ENCODE measurements at places on chromosomes 13 and 19.

GRCh38 chr19:3721131-3721886 is 13.1 kb downstream of the TJP3 start:
- DNase-seq = peak; percentile 83

GRCh38 chr19:5987077-5987818 is 9.3 kb upstream of the RANBP3 start:
- DNase-seq = peak; percentile 75

DNA sequence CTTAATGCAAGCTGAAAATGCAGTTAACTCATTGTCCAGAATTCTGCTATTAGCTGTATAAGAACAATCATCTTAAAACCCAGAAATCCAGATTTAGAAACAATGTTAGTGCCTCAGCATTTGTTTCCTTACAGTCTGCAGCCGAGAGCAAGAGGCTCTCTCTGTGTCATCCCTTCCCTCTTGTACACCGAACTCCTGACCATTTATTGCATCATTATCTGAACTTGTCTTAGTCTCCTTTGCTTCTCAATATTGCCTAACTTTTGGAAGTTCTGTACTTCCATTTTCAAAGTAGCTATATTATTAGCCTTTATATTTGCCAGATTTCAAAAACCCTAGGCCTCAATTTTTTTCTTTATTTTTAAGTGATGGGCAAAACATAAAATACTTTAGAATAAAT is 27.1 kb downstream of the RNASEH2B start:
- peak; percentile 78 for DNase-seq

DNA sequence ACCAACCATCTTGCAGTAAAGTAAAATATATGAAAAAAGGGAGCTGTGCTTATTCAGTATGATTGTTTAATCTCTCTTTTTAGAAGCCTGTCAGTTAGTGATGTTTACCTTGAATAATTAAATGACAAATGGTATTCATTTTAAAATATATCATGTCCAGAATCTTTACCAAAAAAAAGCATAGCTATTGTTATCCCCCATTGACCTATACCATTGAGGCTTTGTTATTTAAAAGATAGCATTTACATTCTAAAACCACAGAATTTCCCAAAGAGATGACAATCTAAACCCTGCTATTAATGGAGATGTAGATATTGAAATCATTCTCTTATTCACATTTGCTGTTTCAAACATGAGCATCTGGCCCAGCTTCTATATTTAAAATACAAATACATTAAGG is 2.2 kb downstream of the CNMD start:
- no peak for DNase-seq

DNA sequence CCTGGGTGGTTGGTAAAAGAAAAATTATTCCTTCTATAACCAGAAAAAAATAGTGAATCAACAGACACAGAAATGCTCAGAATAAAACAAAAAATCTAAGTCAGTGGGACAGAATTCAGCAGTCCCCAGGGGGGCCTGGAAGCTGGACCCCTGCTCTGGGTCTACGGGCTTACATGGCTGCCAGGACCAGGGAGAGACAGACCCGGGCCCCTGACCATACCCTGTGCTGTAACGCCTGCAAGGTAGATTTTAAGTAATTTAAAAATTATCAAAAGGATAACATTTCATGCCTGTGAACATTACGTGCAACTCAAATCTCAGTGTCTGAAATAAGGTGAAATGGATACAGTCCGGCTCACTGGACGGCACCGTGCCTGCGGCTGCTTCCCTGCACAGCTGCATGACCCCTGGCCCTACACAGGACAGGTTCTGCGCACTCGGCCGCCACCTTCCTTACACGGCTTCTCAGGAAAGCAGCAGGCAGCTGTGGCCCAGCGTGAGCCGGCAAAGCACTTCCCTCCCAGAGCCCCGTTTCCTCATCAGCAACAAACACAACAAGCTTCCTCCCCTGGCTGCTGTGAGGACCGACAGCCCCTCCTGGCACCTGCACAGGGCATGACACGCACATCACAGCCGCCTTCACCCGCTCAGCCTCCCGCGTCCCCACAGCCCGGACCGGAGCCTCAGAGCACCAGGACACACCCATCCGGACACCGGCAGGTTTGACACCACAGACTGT is 22.2 kb downstream of the RASA3 start:
- no peak for DNase-seq

GRCh38 chr19:3672575-3672948 is 27.7 kb downstream of the PIP5K1C start:
- DNase-seq = no peak

DNA sequence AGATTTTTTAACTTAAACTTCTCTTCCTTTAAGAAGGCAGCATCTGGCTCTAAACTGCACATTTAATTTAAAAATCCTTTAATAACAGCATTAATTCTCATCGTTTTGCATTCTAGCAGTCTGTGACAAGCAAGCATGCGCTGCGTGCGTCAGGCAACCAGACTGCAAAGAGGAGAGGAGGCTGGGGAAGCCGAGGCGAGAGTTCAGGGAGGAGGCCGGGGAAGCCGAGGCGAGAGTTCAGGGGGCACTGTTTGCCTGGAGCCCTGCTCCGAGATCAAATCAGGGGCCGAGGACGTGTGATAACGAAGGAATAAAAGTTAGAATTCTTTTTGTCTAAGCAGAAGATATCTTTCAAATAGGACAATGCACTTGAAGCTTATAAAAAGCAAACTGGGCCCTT is 435.7 kb downstream of the EFNB2 start:
- no peak for DNase-seq

DNA sequence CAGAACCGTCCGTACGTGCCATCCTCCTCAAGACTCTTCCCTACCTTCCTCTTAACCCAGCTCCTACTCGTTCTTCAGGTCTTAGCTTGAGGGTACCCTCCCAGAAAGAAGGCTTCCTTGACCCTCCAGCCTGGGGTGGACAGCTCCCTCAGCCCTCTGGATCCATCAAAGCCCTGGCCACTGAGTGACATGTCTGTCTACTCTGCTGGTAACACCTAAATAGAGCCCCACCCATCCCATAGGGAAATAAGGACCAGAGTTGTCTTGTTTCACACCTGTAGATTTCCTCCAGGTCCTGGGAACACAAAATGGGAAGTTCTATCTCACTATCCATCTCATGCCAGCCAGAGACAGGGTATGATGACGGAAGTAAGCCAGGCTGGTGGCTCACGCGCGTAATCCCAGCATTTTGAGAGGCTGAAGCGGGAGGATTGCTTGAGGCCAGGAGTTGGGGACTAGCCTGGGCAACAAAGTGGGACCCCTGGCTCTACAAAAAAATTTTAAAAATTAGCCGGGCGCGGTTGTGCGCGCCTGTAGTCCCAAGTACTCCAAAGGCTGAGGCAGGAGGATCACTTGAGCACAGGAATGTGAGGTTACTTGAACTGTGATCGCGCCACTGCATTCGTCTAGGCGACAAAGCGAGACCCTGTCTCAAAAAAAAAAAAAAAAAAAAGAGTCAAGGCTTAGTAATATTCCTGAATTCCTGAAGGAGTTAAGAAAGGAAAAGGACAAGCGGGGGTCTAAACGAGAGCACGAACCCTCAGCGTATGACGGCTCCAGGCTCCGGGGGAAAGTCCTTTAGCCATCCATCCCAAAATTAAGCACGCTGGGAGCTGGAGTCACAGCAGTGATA is 566 bp upstream of the CCDC97 start:
- DNase-seq = no peak

DNA sequence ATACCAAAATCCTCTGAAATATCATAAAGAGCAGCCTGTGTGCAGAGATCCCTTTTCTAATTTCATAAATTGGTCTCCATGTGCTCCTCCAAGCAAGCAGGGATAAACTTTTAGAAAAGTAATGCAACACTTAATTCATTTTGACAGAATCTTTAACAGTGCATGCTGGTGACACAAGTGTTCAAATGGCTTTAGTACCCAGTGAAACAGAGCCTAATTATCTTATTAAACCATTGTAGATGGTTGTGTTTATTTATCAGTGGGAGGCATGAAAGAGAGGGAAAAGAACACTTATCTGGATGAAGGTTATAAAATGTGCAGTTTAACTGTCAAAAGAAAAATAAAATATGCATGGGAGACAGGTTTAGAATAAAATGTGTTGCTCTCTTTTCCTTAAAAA is 945.0 kb upstream of the PCDH20 start:
- DNase-seq = no peak

All from amniotic epithelial cell (primary cell).